ENCODE measurements at places on chromosomes 13 and 19. TPM values are rescaled to one million over a fixed set of nuclear protein-coding genes. Genes with fewer than 3 reads are reported as not detected.

DNA sequence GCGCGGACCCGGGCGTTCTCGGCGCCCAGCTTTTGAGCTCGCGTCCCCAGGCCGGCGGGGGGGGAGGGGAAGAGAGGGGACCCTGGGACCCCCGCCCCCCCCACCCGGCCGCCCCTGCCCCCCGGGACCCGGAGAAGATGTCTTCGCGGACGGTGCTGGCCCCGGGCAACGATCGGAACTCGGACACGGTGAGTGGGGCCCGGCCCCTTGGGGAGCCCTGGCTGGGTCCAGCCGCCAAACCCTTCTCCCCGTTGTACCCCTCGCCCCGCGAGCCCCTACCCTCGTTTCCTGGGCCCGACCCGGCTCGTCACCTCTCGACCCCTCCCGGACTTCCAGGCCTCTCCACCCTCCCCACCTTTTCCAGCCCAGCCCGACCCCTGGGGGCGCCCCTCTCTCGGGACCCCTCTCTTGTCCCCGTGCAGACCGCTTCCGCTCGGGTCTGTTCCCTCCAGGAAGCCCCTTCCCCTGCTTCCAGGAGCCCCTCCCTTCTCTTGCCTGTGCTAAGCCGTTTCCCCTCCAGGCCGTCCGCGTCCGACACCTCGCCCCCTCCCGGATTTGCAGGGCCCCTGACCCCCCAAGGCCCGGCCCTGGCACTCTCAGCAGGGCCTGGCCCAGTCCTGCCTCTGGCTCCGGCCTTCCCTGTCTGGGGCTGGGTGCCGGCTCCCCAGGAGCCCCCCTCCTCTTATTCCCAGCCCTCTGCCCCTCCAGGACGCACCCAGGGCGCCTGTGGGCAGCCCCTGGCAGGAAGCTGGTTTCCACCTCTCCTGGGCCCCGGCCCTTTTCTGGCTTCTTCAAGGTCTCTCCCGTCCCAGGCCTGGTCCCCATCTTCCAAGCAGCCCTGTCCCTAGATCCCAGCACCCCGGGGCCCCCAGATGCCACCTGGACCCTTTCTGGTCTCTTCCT, 632 bp downstream of the MARK4 start:
- DNase-seq = no peak

GRCh38 chr13:48156466-48156865, 61.6 kb upstream of the MED4 start:
- DNase-seq = no peak

GRCh38 chr13:99572131-99572530, 70.9 kb downstream of the TM9SF2 start:
- no peak for DNase-seq

GRCh38 chr13:111259058-111259457, 61.4 kb upstream of the TEX29 start:
- DNase-seq = no peak

DNA sequence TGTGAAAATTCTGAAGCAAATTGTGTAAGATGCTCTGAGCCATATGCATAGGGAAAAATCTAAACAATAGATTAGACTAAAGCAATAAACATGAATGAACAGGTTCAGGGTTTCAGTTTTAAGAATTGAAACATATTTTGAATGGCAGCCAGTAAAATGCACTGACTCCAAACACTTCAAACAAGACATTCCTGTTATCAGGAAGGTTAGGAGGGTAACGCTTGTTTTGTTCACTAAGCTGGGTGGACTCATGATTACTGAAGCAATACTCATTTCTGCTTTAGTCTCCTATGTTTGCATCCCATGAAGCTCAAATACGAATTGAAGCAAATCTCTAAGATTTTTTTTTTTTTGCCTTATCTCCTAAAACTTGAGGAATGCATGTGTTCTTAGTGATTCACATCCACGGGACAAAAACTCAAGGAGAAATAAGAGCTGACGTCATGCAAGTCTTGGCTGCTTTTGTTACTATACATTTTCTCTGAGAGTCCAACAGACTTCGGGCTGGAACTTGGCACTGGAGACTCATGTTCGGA, 29.1 kb upstream of the IGFL4 start:
- DNase-seq = no peak

DNA sequence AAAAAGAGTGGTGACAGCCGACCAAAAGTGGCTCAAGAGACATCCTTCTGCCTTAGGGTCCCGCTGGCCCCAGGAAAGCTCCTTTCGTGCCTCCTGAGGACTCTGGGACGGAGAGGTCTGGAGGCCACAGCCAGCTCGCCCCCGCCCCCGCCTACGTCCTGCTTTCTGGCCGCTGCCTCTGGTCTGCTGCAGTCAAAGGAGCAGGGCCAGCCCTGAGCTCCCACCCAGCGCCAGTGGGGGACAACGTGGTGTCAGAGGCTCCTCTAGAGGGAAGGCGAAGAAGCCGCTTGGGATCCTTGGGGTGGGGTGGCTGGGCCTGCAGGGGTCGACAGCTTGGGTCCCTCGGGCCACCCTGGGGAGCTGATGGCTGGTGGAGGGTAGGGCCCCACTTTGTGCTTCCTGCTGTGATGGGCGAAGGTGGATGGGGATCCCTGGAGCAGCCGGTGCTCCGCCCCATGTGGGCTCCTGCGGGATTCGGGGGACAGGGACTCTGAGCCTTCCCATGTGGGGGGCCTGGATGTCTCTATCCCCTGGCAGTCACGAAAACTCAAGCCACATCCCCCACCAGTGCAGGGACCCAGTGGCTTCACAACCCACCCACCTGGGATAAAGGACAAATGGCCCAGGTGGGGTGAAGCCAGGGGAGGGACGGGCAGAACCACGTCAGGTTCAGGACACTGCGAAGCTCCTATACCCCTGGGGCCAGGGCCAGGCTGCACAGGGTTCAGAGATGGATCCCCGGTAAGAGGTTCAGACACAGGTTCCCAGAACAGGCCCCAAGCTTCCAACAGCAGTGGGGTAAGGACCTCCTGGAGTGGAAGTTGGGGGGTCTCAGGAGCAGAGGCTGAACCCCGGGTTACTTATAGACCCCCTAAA, 9.0 kb upstream of the DIRAS1 start:
- DNase-seq = no peak

DNA sequence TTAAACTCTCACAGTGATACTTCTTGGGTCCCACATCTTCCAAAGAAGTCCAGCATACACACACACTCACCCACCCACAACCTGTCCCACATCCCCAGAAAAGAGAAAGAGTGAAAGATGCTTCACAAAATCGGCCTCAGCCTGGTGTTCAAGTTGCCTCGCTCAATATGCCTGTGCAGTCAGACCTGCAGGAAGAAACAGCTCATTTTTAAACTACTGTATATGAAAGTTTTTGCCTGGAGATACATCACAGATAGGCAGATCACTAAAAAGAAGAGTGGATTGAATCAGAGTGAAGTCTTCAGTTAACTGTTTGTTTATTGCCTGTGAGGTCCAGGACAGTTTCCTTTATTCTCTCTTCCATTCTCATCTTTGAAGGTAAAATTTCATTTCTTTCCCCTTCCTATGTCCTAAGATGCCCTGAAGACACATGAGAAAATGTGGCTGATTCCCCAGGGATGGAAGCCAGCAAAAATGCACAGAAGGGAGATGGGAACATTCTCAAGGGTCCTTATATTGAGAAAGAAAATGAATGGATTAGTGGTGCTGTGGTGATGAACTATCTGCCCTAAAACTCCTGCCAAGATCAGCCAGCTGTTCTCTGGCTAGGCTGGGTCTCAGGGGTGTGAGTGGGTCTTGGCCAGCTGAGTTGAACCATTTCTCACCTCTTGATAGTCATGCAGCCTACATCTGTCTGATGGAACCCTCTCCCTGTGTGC, 259.0 kb downstream of the ITGBL1 start:
- DNase-seq = no peak

The SLITRK5 gene
- 0.62 TPM for total RNA-seq
